Stimulated activated CD8-positive, alpha-beta memory T cell treated with anti-CD3 and anti-CD28 coated beads, Interleukin-4, amount 100 ng/mL, for 4 hours (primary cell): ENCODE measurements at places on chromosomes 12 and 14.

DNA sequence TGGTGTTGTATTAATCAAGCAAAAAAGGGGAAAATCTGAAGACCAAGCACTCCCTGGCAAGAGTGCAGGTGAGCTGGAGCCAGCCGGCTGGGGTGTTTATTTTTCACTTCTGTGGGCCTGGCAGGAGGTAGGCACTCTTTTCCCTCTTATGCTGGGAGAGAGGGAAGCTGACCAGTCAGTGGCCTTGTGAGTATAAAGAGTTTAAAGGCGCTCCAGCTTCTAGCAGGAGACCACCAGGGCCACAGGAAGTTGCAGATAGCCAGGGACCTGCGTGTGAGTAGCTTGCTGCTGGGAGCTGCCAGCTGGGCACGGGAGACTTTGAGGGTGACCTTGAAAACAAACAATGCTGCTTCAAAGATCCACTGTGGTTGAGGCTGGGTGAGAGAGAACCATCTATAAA is 217.4 kb upstream of the PWP1 start:
- DNase-seq, result no peak

DNA sequence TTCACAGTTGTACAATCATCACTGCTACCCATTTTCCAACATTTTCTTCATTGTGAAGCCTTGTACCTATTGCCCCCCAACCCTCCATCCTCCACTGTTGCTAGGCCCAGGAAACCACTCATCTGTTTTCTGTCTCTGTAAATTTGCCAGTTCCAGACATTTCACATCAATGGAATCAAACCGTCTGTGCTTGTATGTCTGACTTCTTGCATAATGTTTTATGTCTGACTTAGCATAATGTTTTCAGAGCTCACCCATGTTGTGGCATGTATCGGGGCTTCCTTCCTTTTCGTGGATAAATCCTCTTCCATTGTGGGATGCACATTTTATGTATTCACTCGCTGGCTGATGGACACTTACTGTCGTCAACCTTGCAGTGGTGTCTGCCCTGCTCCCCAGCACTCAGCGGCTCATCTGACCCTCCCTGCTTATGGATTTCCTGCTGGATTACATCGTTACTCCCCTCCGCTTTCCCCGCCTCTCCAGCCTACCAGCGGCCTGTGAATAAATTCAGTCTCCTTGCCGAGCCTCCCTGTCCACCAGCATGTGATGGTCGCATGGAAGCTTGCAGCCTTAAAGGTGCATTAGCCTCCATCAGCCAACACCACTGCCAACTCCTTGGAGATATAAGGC is 727.6 kb upstream of the TMEM132C start:
- no peak for DNase-seq

- DNase-seq, result no peak
These were observed 3.4 kb downstream of the BMP4 start for GRCh38 chr14:53953002-53953827.

DNA sequence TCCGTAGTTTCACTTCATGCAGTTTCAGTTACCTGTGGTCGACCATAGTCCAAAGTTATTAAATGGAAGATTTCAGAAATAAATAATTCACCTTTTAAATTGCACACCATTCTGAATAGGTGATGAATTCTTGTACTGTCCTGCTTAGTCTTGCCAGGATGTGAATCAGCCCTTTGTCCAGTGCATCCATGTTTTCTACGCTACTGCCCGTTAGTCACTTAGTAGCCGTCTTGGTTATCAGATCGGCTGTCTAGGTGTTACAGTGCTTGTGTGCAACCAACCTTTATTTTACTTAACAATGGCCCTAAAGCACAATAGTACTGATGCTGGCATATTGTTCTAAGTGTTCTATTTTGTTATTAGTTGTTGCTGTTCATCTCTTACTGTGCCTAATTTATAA is 146.7 kb downstream of the ACSS3 start:
- DNase-seq, result no peak

GRCh38 chr14:97218691-97219430 is 421.7 kb downstream of the VRK1 start:
- no peak for DNase-seq

- no peak for DNase-seq
These were observed 756.5 kb upstream of the TBX3 start for GRCh38 chr12:115440438-115440837.

GRCh38 chr12:105355752-105356151 is 25.3 kb downstream of the C12orf75 start:
- DNase-seq, result no peak

DNA sequence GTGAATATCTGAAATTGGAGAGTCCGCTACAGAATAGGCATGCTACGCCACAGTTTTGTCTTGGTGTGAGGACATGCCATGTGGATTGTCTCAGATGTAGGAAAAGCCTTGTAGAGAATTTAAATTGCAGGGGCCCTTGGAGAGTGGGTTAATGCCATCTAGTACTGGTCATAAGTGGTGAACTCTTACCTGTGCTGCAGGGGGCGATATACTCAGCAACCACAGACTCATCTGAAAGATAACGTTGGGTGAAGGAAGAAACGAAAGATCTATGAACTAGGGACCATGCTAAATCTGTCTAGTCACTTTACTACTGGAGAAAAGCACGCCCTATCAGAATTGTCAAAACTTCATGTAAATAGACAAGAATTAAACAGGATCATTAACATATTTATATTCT is 33.7 kb upstream of the A2M start:
- DNase-seq, result no peak

GRCh38 chr14:69997849-69998248 is 118.6 kb downstream of the SMOC1 start:
- no peak for DNase-seq

GRCh38 chr14:100581228-100582145 is 5.7 kb downstream of the BEGAIN start:
- DNase-seq, result no peak

DNA sequence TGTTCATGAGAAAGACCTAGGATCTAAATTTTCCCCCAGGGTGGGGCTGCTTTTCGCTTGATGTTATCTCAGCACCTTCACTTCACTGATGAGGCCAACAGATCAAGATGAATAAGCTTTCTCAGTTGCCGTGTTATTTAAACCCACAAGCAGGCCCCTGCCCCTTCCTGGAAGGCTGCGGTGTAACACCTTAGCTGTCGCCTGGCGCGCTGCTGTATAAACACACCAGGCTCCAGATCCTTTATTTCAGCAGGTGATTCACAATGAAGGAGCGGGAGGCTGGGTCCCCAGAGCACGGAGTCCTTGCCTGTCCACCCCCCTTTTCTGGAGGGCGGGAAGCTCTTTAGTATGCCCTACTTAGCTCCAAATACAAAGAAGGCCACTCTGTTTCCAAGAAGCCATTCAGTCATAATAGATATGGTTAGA is 515.4 kb downstream of the FUT8 start:
- DNase-seq, result peak; percentile 24

DNA sequence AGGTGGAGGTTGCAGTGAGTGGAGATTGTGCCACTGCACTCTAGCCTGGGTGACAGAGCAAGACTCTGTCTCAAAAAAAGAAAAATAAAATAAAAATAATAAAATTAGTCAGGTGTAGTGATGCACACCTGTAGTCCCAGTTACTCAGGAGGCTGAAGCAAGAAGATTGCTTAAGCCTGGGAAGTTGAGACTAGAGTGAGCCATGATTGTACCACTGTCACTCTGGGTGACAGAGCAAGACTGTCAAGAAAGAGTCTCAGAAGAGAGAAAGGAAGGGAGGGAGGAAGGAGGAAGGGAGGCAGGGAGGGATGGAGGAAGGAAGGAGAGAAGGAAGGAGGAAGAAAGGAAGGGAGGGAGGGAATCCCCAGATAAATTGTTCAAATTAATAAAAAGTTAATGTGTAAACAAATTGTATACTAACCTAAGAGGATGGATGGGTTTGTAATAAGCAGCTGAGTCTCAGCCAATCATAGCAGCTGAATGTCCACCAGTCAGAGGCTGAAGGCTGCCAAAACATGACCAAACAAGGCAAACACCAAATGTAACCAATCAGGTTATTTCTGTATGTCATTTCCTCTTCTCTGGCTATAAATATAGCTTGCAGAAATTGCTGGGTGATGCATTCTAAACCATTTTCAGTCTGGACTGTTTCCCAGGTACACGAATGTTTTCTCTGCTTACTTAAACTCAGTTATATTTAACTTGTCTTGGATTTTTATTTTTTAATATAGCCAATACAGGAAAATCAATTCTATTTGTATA is 6.1 kb upstream of the CDCA4 start:
- DNase-seq, result no peak

DNA sequence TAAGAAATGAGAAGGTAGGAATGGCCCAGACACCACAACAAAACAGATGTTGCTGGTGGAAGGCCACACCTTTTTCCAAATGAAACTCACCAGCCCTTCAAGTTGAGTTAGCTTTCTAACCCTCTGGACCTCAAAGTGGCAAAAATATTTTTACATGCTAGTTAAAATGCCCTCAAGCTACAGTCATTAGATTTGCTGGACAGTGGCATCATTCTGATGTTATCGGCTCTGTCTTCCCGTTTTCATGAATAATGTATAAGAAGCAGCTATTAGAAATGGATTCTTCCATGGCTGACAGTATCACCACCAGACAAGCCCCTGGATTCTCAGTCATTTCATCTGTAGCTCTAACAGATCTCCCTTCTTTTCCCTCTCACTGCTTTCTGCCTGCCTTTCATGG is 37.1 kb upstream of the PLXNC1 start:
- DNase-seq, result no peak
